Activated CD4-positive, alpha-beta T cell treated with anti-CD3 and anti-CD28 coated beads for 24 hours (primary cell): ENCODE measurements at places on chromosomes 4 and X.

DNA sequence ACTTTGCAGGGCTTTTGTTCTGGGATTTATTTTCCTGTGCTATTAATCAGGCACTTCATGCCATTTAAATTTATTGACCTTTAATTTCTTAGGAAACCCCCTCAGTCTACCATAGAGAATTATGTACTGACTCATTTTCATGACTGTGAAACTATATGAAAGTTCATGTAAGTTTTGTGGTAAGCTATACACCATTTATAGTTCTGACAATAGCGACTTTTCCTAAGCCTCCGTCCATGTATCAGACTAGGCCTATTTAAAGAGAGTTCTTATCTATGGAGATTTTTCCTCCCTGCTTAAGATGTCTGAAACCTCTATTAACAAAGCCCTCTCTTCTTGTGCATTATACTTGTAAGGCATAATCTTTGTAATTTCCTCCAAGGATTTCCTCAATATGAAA, 111.6 kb downstream of the AFF2 start:
- no peak for DNase-seq

DNA sequence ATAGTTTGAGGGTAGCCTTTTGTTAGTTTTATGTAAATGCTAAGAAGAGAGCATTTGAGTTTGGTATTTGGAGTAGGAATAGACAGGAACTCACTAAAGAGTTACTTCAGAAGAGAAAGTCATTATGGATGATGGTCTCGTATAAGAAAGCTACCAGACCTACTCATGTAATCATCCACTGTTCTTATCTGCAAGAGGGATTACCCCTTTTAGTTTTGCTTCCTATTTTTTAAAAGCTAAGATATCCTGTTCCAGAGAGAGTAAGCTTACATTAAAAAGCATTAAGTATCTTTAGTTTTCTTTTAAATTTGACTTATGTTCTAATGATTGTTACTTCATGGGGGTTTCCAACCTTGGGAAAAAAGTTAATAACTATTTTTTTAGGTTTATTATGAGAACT, 12.5 kb upstream of the ART3 start:
- DNase-seq, result no peak

DNA sequence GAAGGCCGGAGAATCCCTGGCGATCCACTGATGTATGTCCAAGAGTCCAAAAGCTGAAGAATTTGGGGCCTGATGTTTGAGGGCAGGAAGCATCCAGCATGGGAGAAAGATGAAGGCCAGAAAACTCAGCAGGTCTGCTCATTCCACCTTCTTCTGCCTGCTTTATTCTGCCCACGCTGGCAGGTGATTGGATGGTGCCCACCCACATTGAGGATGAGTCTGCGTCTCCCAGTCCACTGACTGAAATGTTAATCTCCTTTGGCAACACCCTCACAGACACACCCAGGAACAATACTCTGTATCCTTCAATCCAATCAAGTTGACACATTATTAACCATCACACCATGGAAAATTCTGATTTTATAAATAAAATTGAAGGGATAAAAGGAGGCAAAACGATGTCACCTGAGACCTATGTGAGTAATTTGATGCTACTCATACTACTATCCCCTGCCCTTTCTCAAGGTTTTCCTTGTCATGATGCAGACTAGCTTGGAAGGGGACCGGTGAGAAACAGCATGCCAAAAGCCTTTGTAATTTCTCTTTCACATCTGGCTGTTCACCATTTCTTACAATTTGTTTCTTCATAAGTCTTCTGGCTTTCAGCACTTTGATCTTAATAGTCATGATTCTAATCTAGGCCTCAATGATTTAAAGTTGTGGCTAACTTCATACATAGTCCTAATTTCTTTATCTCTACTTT, 9.7 kb upstream of the PYURF start:
- no peak for DNase-seq

DNA sequence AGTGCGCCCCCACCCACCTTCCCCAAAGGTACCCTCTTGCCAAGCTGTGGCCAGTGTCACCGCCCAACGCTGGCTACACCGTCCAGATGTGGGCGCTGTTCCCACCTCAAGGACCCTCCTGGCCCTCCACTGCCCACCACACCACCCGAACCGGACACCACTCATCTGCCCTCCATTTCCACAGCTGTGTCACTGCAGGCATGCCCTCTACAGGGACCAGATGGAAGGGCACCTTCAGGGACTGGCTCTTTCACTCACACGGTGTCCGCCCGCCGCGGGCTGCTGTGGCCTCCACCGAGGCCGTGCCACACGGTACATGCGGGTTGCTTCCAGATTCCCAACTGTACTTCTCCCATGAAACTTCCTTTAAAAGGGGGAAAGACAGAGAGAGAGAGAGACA, 87.7 kb downstream of the FAM53A start:
- DNase-seq, result no peak

- no peak for DNase-seq
Observed at GRCh38 chrX:25733148-25733547, 405.0 kb upstream of the MAGEB18 start.

DNA sequence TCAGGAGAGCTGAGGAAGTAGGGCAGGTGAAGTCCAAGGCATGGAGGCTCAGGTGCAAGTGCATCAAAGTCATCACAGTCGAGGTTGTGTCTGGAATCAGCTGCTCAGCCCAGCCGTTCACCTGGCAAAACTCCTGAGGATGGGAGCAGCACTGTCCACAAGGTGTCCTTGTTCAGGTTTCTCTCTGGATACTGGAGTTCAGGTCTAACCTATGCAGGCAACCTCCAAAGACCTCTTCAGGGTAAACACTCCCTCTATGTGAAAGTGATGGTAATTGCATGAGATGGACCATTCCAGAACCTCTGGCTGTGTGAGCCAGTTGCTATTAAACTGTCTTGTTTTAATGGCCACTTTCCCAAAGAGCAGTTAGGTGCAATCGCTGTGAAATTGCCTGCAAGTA, 120.2 kb upstream of the PSAPL1 start:
- no peak for DNase-seq

GRCh38 chr4:107392380-107392779, 327.7 kb downstream of the PAPSS1 start:
- no peak for DNase-seq

DNA sequence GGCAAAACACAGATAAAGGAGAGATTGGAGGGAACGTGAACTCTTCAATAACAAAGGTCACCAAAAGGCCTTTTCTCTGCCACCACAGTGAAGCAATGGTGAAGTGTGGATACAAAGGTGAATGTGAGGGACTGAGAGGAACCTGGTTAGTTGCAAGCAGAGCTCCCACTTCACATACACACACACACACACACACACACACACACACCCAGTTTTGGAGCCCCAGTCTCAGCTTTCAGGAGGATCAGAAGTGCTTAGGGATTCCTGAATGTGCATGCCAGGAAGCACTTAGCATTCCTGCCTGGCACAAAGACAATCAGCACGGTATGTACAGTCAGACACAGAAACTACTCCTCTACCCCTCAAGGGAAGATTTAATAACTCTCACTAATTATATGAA, 71.5 kb downstream of the ARHGEF9 start:
- DNase-seq, result no peak

GRCh38 chr4:120018786-120019185, 47.9 kb downstream of the MAD2L1 start:
- DNase-seq, result no peak

DNA sequence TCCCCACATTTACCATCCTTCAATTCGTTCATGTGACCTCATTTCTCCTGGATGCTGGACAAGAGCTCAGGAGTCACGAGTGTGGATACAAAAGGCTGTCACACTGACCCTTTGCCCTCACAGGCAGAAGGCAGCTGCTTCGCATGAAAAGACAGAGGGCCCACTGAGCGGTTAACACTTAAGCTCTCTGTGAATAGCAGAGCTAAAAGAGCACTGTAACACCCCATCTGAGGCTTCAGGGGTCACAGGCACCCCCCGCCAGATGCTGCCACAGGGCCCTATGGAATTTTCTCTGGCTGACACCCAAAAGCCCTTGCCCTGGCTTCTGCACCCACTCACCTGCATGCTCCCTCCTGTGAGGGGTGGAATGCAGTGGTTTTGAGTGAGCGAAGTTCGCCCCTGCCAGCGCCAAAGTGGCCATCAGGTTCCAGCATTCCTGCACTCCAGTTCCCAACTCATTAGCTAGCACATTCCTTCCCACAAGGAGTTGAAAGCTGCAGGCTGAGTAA, 360.9 kb downstream of the PPP3CA start:
- DNase-seq, result no peak

DNA sequence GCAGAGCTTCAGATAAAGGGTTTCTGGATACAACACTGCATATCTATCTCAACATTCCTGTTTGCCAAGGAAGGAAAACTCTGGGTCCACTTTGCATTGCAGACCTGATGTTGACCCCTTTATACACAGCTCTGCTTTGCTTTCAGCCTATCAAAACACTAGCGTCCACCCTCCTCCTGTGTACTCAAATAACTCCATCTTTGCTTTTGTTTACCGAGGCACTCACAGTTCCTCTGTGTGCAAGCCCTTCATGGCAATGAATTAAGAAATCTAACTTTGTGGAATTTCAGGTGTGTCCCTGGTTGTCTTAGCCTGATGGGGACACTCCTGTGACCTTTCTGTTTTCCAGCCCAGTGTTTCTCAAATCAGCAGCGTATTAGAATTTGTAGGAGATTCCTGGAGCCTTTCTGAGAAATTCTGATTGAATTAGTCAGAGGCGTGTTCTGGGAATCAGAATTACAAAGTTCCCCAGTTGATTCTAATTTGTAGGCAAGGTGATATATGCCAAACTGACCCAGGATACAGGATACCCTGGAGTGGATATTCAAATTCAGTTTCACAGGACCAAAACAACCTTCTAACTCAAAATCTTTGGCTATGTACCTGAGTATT, 68.6 kb downstream of the DTHD1 start:
- DNase-seq, result no peak

DNA sequence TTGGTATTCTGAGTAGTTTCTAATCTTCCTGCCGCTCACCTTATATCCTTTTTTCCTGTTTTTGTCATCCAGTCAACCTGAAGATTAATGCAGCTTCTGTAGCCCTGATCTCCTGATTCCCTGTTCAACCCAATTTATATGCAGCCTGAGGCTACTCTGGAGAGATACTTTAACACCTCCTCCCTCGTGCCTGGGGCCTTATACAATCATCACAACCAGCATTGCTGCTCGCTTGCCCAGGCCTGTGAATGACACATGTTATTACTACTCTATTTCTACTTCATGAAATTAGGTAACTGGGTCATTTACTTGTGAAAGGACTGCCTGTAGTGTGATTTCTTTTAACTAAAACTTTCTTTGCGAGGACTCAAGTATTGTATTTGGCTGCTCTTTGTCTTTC, 33.7 kb upstream of the WDR17 start:
- no peak for DNase-seq

DNA sequence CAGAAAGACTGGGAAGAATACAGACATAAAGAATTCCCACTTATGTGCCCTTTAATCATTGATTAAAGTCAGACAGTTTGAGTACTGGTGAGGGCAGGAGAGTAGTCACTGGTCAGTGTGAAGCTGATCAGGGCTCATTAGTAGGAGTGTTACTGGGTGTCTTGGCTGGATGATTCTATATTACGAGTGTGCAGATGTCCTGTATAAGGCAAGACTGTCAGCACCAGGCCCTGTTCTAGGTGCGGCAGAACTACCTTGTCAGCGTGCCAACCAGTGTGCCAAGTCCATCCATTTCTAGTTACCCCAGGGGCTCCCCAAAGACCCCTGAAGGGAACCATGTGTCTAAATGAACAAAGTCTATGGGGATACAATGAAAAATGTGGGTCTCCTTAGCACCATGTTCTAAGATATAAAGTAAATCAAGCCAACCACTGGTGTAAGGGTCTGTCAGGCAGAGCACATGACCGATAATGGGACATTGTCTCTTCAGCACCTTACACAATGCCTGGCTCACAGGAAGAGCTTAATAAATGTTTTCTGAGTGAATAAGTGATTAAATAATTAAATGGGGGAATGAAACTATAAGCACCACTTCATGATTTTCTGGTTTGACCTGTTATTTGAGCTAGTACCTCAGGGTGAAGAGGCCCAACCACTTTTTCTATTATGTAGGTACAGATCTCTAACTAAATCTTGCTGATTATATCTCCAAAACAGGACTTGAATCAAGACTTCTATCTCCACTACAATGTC, 205.0 kb downstream of the CAMK2D start:
- DNase-seq, result no peak

DNA sequence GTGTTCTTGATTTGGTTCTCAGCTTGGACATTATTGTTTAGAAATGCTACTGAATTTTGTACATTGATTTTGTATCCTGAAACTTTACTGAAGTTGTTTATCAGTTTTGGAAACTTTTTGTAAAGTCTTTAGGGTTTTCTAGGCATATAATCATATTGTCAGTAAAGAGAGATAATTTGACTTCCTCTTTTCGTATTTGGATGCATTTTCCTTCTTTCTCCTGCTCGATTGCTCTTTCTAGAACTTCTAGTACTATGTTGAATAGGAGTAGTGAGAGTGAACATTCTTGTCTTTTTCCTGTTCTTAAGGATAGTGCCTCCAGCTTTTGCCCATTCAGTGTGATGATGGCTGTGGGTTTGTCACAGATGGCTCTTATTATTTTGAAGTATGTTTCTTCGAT, 24.1 kb downstream of the TMPRSS11A start:
- no peak for DNase-seq

- no peak for DNase-seq
Observed at GRCh38 chr4:123244137-123244536, 152.5 kb upstream of the SPRY1 start.

DNA sequence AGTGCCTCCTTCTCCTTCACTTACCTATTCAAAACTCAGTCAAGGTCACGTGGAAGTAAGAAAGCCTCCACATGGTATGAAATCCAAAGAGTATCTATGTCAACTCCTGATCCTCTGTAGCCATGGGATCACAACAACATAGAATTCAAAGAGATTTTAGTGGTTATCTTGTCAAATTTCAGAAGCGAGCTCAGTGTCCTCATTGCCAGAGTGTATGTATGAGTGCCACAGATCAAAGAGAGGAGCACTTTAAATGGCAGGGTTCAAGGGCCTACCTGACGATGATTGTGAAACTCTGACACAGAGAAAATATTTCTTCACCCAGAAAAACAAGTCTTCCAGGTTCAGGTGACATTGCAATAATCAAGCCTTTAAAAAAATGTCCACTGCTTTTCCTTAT, 1.2 kb upstream of the ACE2 start:
- no peak for DNase-seq

DNA sequence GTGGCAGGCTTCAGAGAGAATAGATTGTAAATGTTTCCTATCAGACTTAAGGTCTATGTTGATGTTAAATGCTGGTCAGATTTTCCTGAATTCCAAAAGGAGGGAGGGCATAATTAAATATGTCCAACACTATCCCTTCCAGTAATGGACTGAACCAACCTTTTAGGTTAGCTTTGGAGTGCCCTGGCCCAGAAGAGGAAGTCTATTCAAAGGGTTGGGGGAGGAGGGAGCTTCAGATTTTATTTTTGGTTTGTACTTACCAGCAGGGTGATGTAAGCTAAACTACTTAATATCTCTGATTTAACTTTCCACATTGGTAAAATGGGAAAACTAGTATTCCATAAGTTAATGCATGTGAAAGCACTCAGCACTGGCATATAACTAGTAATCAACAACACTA, 91.1 kb downstream of the RBM46 start:
- no peak for DNase-seq

DNA sequence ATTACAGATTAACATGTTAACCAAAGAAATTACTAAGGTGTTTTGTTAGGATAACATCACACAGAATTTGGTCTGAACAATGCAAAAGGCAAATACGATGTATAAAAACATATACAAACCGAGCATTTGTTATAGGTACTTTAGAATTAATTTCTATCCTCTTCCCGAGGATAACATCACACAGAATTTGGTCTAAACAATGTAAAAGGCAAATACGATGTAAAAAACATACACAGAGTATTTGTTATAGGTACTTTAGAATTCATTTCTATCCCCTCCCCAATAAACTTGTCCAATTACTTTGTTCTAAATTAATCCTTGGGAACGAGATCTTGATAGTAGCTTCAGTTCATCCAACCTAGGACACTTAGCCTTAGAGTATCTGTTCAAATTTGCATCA, 7.6 kb downstream of the HNRNPDL start:
- DNase-seq, result no peak
